Activated naive CD4-positive, alpha-beta T cell (primary cell): ENCODE measurements at places on chromosomes 5 and 9.

DNA sequence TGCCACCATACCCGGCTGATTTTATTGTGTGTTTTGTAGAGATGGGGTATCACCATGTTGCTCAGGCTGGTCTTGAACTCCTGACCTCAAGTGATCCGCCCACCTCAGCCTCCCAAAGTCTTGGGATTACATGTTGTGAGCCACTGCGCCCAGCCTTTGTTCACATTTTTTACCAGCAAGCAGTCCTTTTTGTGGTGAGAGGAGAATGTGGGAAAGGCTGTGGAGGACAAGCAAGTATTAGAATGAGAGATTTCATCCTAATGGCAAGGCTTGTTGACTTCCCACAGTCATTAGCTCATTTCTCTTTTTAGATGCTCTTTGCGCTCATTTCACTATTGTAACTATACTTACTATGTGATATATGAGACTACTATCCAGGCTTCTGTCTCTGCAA is 6.1 kb downstream of the IL31RA start:
- DNase-seq = no peak

- DNase-seq = no peak
Observed at GRCh38 chr5:103259705-103260355, 1.3 kb downstream of the MACIR start.

DNA sequence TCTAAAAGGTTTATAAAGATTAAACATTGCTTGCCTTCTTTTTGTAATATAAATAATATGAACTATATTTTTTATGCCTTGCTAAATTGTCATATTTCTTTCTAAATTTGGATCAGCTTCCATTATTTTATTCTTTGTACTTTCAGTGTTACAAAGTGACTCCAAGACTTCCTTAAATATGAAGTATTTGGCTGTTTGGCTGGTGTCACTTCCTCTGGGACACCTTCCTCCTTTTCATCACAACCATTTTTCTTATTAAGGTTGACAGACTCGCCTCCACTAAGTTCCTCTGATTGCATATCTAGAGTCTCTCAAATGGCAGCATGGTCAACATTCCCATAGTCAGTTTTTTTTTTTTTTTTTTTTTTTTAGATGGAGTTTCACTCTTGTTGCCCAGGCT is 73.8 kb upstream of the SLC1A1 start:
- no peak for DNase-seq

DNA sequence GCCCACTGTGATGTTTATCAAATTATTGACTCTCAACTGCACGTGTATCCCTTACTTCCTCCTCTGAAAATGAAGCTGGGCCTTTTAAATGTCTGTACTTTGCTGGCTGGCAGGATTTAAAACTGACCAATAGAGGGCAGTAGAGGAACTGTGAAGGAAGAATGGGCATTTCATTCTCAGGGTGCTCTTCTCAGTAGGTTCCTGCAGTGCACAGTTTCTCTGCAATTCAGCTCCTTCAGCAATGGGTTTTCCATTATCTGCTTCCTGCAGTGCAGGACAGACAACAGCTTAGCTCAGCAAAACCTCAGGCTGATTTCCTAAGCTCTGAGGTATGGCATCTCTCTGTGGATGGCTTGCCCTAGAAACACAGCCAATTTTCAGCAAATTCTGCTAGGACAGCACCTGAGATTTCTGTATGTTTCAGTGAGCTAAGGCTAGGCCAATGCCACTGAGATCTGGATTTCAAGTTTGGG is 298.4 kb upstream of the PRDM9 start:
- DNase-seq = no peak

GRCh38 chr5:135140446-135141204 is 106.6 kb upstream of the PITX1 start:
- no peak for DNase-seq

GRCh38 chr9:107226421-107226820 is 56.7 kb upstream of the RAD23B start:
- no peak for DNase-seq

DNA sequence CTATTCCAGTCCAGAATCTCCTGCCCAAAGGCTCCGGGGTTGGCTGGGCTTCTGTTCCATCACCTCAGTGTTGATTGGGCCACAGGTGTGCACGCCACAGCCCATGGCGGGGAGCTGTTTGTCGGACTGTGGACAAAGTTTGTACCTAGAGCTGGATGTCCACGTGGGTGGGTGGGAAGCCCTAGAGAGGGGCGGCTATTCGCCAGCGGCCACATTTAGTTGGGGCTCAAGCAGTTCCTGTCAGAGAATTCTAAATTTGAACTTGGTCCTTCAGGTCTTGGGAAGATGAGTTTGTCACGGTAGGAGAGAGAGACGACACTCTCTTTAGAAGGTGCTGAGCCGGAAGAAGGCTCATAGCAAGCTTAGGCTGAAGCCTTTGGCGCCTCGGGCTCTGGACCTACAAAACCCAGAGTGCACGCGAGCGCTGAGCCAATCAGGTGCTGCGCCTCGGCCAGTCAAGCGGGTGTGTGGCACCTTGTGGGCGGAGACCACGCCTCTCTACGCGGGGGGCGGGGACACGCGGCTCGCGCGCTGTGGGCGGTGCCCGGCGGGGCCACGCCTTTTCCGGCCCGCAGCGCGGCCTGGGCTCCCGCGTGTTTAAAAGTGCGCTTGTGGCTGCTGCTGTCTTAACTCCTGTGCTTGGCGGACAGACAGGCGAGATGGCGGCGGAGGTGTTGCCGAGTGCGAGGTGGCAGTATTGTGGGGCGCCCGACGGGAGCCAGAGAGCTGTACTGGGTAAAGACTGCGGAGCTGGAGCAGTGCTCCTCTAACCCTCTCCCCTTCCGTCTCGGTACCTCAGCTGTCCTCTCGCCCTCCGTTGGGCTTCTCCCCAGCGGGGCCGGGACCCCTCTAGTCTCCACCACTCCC is at the start of gene POLR1E:
Gene POLR1E, plus strand, starts transcription at position 560 of the 867 bp plus-strand sequence. Its CDS starts 100 bp downstream, at position 660.
- peak; percentile 93 for DNase-seq

- no peak for DNase-seq
Observed at GRCh38 chr5:56648460-56649034, 166.8 kb upstream of the MAP3K1 start.

GRCh38 chr9:113205861-113206260 is 15.2 kb downstream of the FKBP15 start:
- DNase-seq = no peak

DNA sequence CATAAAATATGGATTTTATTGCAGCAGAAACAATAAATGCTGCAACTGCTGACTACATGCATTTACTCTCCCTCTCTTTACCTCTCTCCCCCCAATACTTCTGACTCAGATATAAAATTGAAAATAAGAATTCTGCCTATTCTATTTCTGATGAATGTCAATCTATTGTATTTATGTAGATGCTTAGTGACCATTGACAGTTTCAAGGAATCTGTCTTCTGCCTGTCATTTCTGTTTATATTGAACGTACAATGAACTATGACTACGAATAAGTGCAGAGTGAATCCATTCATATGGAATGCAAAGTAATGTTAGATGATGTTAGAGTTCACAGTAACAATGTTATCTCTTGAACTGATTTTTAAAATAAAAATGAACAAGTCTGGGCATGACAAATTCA is 898 bp downstream of the CDH10 start:
- no peak for DNase-seq

DNA sequence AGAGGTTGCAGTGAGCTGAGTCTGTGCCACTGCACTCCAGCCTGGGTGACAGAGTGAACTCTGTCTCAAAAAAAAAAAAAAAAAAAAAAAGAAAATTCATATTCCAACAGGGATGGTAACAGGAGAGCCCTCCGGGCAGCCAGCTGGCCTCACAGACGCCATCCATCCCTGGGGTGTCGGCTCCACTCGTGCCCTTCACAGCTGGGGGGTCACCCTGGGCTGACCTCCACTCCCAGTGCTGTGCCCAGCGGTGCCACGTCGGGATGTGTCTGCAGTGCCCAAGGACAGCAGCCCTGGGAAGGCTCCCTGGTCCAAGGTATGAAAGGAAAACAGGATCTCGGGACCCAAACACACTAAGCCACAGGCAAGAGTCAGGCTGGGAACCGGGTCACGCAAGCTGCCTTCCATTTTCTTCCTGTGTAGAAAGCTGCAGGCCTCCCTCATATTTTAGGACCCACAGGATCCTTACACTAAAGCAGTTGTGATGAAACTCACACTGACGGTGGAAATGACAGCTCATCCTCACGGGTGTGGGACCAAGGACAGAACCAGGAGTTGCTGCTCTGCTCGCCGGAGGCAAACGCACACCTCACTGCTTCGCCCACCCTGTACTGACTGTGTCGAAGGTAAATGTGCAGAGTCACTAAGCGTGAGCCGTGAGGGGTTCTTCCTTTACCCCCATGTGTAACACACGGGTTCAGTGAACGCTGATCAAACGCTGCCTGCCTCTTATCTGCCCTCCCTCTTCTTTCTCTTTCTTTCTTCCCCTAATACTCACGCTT is 5.3 kb downstream of the SLC12A7 start:
- no peak for DNase-seq

DNA sequence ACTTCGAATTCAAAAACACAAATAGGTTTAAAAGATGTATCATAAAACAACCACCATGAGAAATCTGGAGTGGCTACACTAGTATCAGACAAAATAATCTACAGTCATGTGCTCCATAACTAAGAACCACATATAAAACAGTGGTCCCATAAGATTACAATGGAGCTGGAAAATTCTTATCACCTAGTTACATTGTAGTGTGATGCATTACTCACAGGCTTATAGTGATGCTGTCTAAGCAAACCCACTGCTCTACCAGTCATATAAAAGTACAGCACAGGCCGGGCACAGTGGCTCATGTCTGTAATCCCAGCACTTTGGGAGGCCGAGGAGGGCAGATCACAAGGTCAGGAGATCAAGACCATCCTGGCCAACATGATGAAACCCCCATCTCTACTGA is 160.1 kb downstream of the ROR2 start:
- DNase-seq = no peak

- no peak for DNase-seq
Observed at GRCh38 chr5:133370036-133370831, 242.1 kb downstream of the FSTL4 start.

DNA sequence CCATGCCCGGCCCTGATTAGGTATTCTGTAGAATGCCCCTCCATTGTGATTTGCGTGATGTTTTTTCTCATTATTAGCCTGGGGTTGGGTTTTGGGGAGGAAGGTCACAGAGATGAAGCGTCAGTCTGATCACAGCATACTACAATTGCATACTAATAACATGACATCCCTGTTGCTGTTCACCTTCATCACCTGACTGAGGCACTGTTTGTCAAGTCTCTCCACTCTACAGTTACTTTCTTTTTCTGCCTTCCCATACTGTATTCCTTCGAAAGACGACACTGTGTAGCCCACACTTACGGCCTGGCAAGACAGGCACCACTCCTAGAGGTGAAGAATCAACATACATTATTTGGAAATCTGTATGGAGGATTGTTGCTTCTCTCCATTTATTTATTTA is 5.5 kb downstream of the ZNF354C start:
- no peak for DNase-seq

- DNase-seq = no peak
Observed at GRCh38 chr5:151151793-151152192, 5.8 kb downstream of the ANXA6 start.

- no peak for DNase-seq
Observed at GRCh38 chr5:89303033-89303480, 420.1 kb upstream of the MEF2C start.

- DNase-seq = no peak
Observed at GRCh38 chr9:137077010-137077747, at the start of gene UAP1L1. UAP1L1 (plus strand) TSS chr9:137077517; CDS start chr9:137077533, 16 bp downstream.

- DNase-seq = no peak
Observed at GRCh38 chr9:101094686-101095085, 66.2 kb downstream of the PLPPR1 start.

- DNase-seq = no peak
Observed at GRCh38 chr5:127757576-127757975, 54.4 kb downstream of the CCDC192 start.

DNA sequence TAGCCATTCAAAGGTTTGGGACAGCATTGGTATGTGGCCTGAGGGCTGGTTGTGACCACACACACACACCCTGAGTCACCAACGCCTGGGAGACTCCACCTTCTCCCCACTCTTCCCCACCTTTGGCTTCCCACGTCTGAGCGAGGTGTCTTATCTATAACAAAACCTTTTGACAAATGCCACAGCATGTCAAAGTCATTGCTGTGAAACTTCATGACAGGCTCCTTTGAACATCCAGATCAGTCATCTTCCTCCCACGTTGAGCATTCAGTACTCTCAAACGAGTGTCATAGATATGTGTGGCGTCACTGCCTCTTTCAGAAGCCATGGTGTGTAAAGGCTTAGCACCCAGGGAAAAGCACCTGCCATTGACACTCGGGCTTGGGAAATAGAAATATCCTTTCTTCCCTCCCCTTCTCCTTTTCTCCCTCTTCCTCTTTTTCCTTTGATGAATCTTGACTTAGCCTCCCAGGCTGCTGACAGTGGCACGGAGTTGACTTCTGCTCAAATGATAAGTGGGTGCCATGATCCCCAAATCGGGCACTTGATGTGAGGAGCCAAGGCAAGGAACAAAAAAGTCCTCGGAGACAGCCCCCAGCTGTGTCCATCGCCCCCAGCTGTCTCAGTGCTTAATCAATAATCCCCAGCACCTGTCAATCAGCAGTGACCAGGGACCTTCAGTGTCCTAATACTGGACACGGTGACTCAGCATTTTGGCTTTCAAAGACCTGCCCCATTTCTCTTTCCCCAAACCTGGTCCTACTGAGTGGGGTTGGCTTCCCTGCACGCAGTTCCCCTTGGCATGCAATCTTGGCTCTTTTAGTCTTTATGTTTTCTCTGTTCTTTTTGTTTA is 114.8 kb downstream of the FGF18 start:
- no peak for DNase-seq

DNA sequence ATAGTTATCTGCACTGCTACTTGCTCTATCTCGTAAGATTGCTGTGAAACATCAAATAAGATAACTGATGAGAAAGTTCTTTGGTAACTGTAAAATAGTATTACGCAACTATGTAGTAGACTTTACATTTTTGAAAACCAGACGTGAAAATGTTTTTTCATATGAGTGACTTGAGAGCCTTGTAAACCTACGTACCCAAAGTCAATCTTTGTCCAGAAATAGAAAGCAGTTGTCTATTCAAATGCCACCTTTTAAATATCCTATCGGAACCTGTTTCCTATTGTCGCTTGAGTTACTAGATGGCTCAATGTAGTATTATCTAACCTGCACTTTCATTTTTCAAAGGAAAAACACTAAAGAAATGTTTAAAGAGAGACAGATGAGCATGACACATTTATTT is 1.6 kb downstream of the FNIP1 start:
- no peak for DNase-seq

DNA sequence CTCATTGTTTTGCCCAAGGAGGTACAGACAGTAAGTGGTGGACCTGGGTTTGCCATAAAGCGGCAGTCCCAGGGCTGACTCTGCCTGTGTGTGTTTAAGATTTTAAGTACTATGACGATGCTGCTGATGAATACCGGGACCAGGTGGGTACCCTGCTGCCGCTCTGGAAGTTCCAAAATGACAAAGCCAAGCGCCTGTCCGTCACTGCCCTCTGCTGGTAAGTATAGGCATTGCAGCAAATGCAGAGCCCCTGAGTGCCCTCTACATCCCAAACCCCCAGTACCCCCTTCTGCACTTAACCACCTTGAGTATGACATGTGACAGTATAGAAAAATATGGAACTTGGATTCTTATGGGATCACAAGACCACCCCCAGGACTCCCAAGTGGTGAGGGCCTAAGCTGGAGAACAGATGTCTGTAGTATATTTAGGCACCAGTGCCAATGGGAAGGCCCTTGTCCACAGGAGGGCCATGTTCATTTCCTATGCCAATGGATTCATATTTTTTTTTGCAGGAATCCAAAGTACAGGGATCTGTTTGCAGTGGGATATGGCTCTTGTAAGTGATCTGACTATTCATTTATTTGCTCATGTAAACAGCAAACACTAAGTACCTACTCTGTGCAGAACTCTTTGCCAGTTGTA is 22.0 kb downstream of the ENHO start:
- peak; percentile 61 for DNase-seq
